Naive thymus-derived CD4-positive, alpha-beta T cell (primary cell): ENCODE measurements at places on chromosomes 5 and 9. TPM values are rescaled to one million over a fixed set of nuclear protein-coding genes. Genes with fewer than 3 reads are reported as not detected.

MELK gene
- total RNA-seq, result 0.88 TPM

MAPKAP1 gene
- total RNA-seq, result 52.6 TPM

PRUNE2 gene
- 0.84 and 1.6 TPM in 2 replicates for total RNA-seq

ARRDC1 gene
- total RNA-seq, result 53.7 TPM

DNA sequence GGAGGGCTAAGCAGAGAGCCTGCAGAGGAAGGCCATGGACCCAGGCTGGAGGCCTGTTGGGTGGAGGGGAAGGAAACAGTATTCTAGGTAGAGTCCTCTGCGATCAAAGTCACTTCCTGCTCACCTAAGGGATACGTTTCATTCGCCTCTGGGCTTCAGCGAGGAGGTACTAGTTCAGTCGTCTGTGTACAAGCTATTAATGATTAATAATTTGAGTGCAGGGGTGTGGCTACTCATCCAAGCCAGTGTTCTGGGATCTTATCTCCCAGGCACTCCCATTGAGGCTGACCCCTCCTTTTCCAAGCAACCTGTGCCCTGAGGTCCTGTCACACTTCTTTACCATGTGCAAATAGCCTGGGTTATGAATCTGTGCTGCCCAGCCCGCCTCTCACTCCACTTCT, 25.2 kb downstream of the RALGPS1 start:
- no peak for DNase-seq
- no peaks in the 10 kb centered on the region for H3K4me1 ChIP-seq
- H3K27me3 ChIP-seq, result no peaks in the 10 kb centered on the region
- H3K36me3 ChIP-seq, result no peaks in the 10 kb centered on the region
- H3K27ac ChIP-seq, result no peak overlapping the region

- H3K4me3 ChIP-seq, result no peak overlapping the region
- H3K27ac ChIP-seq, result no peak overlapping the region
These were observed 7.2 kb upstream of the MEF2C start for GRCh38 chr5:88890070-88890781.

- no peak overlapping the region for H3K27ac ChIP-seq
- H3K4me1 ChIP-seq, result no peaks in the 10 kb centered on the region
- DNase-seq, result no peak
- no peaks in the 10 kb centered on the region for H3K36me3 ChIP-seq
These were observed 40.1 kb upstream of the STX17 start for GRCh38 chr9:99866398-99866797.

DNA sequence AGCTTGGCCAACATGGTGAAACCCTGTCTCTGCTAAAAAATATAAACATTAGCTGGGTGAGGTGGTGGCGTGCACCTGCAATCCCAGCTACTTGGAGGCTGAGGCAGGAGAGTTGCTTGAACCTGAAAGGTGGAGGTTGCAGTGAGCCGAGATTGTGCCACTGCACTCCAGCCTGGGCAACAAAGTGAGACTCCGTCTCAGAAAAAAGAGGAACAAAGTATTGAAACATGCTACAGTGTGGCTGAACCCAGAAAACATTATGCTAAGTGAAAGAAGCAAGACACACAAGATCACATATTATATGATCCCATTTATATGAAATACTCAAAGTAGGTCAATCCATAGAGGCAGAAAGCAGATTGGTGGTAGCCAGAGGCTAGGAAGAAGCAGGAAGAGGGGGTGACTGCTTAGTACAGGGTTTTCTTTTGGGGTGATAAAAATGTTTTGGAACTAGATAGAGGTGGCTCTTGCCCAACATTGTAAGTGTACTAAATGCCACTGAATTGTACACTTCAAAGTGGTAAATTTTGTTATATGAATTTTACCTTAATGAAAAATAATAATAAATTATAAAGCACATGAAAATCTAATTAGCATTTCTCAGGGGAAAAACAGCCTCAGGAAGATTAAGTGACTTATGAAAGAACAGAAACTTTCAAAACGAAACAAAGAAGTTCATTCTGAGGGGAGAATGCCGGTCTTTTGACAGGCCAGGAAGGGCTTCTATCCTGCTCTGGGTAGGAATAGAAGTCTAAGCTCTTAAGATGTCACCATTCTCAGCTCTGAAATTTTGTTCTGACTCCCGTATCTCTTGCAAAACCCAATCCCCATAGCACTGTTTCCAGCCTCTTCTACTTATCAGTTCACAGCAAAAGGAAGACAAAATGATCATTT, 161.1 kb upstream of the TBCA start:
- no peaks in the 10 kb centered on the region for H3K27me3 ChIP-seq
- H3K4me3 ChIP-seq, result no peak overlapping the region
- no peaks in the 10 kb centered on the region for H3K4me1 ChIP-seq
- no peak for DNase-seq
- H3K36me3 ChIP-seq, result no peaks in the 10 kb centered on the region

GRCh38 chr9:123548741-123549545, 192.9 kb downstream of the CRB2 start:
- no peak overlapping the region for H3K4me3 ChIP-seq
- no peaks in the 10 kb centered on the region for H3K36me3 ChIP-seq
- H3K27me3 ChIP-seq, result no peaks in the 10 kb centered on the region
- H3K4me1 ChIP-seq, result no peaks in the 10 kb centered on the region

DNA sequence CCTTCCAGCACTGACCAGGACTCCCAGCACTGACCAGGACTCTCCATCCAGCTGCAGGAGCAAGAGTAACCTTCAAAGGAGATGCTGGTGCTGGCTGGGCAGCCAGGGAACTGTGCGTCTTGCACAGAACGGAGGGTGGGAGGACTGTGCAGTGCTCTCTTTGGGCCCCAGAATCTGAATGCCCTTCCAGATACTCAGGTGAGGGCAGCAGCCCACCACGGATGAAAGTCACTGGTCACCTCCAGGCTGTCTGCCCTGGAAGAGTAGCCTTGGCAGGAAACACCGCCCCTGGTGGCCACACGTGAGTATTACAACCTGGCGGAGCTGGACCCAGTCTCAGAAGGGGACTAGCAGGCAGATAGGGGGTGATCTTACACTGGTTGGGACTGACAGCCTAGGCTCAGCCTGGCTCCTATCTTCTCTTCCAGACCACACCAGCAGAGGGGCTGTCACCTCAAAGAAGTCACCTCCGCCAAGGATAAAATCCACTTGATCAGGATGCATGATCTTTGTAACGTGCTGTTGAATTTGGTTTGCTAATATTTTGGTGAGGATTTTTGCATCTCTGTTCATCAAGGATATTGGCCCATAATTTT, 4.8 kb upstream of the SARDH start:
- no peak overlapping the region for H3K4me3 ChIP-seq
- H3K36me3 ChIP-seq, result no peaks in the 10 kb centered on the region
- H3K27me3 ChIP-seq, result no peaks in the 10 kb centered on the region
- peaks cover 6% of the 10 kb centered on the region for H3K4me1 ChIP-seq
